Body of pancreas (tissue), 4 donors: ENCODE measurements at places on chromosomes 13 and 19.
A peak's percentile ranks its signal among the peaks of the same experiment; 100 is the strongest.

DNA sequence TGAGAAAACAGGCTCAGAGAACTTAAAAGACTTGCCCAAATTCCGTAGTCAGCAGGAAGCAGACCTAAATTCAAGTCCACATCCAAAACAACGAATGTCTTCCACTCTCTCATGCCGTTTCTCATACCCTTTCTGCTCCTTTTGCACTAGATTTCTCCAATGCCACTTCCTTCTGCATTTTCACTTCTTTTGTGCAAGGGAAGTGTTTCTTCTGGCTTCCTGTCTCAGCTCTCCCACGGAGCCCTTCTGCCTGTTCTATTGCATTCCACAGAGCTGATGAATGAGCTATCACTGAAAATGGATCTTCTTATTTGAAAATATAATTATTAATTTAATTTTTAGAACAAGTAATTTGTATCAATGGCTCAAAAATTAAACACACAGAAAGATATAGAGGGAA lies 56.1 kb upstream of the STK24 start:
- DNase-seq, result no peak

DNA sequence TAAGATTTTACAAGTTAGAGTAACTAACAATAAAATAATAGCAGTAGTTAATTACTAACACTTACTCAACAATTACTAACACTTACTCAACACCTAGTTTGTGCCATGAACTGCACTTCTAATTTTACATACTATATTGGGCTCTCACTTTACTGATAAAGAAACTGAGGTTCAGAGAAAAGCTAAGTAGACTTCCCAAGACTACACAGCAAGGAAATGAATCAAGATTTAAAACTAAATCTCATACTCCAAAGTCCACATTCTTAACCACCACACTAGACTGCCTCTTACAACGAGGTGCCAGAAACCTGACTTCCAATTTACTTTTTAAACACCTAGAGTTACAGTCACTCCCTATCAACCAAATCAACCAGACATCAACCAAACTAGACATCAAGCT lies 25.1 kb downstream of the RBM26 start:
- no peak for DNase-seq

DNA sequence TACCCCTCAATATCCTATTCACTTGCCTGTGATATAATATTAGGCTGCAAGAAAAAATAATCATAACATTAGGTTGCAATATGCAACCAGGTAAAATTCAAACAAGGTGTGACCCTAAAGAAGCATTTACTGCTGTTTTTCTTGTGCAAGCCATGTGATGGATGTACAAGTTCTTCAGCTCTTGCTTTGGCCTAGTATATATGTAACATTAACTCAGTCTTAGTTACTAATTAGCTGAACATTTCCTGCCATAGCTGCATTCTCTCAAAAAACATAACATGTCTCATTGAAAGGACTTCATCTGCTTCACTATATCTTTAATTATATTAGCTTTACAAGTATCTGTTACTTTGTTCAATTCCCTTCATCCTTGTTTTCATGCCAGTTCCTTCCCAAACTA lies 406.8 kb upstream of the HTR2A start:
- no peak for DNase-seq

- DNase-seq, result peak; percentile 96
Measured at GRCh38 chr19:13833330-13834243, 38.3 kb downstream of the ZSWIM4 start.

DNA sequence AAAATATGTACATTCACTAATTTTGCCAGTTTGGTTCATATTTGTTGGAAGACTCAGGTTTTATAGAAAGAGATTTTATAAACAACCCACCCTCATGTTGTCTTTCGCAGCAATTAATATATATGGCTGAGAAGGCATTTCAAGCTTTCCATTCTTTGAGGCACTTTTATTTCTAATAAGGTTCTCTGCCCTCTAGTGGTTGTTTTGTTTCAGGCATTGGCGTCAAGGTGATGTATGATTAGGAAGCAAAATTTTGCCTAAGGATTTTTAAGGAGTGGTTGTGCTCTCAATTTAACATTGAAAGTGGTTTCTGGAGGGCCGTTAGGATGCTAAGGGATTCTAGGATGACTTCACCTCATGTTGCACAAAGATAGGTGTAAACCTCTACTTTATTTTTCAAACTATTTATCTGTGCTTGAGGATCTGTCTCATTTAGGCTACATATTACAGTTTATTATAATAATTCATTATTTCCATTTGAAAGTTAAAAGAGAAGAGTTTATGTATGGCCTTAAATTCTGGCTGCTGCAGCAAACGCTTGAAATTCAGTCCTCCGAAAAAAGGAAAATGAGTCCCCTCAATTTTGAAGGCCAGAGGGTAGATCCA lies 35.9 kb downstream of the OXGR1 start:
- DNase-seq, result peak; percentile 28

DNA sequence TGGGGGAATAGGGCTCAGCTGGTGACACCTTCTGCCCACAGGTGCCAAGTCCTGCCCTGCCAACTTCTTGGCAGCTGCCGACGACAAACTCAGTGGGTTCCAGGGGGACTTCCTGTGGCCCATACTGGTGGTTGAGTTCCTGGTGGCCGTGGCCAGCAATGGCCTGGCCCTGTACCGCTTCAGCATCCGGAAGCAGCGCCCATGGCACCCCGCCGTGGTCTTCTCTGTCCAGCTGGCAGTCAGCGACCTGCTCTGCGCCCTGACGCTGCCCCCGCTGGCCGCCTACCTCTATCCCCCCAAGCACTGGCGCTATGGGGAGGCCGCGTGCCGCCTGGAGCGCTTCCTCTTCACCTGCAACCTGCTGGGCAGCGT lies 2.1 kb downstream of the P2RY11 start:
- peak; percentile 42 for DNase-seq
